Stromal cell of bone marrow (primary cell): ENCODE measurements at places on chromosomes 1 and 21.

- DNase-seq = no peak
Observed at GRCh38 chr1:174397261-174397660, 50.5 kb upstream of the GPR52 start.

- DNase-seq = peak; percentile 57
Observed at GRCh38 chr21:43703035-43703880, 15.7 kb upstream of the PDXK start.

GRCh38 chr1:242005866-242006535, 7.1 kb upstream of the MAP1LC3C start:
- DNase-seq = no peak

- DNase-seq = no peak
Observed at GRCh38 chr1:236750928-236751327, 44.2 kb upstream of the MTR start.

DNA sequence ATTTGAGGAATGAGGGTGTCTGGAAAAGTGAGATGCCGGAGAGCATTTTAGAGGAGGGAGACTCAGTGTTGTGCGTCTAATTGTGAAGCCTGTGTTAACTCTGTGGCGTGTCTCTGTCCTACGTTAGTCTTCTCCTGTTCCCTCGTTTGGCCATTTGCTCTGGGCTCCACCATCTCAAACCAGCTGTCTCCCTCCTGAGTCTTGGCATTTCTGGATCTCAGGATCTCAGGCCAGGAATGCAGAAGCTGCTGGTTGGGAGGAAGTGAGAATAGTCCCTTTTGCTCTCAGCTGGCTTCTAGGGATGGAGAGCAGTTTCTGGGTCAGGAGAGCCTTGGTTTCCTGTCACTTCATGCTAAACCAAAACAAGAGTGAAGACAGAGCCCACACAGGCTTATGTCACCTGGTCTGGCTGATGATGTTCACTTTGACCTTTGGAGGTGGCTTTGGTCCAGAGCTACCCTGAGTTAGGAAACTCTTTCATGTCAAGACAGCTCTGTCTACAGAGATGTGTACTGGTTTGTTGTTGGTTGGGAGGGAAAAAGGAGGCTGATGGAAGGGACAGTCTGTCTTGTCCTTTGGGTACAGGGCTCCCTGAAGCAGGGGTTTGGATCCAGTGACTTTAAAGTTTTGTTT, 859 bp downstream of the NFASC start:
- DNase-seq = no peak

GRCh38 chr1:176379626-176380339, 83.2 kb upstream of the PAPPA2 start:
- no peak for DNase-seq

DNA sequence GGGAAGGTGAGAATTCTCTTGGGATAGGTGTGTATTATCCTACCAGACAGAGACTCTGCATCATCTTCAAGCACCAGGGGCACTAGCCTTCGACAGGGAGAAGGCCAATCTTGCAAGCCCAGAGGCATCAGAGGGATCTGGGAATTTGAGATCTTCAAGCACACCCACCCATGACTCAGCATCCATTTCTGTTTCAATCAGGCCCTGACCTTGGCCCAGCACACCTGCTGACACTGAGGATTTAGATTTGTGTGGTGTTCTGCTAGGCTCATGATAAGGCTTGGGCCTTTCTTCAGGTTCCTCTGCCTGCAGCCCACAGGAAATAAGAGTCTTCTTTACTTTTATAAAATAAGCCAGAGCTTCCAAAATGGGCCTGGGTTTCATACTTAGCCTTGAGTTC, 6.6 kb upstream of the PCP4 start:
- no peak for DNase-seq
